ENCODE measurements at places on chromosomes 13 and 19.

- DNase-seq = peak; percentile 58
Observed at GRCh38 chr13:109790942-109791605, 4.7 kb upstream of the IRS2 start.

DNA sequence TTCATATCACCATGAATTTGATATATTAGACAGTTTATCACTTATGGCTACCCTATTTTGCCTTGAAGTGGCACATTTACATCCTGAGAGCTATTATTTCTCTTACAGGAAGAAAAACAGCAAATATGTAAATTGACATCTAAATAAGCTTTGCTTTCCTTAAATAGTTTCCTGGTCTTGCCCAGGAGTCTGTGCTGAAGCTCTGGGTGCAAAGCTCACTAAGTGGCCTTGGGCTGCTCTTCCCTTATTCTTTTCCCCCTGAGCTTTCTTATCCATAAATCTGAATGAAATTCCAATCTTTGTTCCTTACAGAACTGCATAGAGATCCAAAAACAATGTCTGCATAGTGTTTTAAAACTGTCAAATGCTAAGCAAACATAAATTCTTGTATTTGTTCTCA is 56.3 kb downstream of the TNFSF13B start:
- DNase-seq = no peak

GRCh38 chr19:6292006-6292405 is 12.2 kb upstream of the MLLT1 start:
- no peak for DNase-seq

GRCh38 chr13:98500963-98501421 is 75.9 kb downstream of the STK24 start:
- no peak for DNase-seq

- DNase-seq = peak; percentile 5
Observed at GRCh38 chr19:55678121-55678671, 3.2 kb downstream of the EPN1 start.

- peak; percentile 10 for DNase-seq
Observed at GRCh38 chr19:6235031-6235951, 44.5 kb downstream of the MLLT1 start.

DNA sequence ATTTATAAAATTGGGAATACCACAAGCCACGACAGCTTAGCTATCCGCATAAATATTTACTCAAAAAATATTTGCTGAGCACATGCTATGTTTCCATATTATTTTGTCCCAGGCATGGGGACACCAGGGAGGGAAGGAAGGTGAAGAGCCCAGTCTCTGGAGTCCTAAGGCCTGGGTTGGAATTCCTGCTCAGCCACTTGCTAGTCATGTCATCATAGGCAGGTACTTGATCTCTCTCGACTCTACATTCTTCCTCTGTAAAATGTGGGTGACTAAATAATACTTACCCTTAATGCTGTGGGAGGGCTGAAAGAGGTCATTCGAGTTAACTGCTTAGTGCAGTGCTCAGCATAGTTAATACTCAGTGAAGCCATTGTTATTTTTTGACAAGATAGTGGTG is 4.3 kb upstream of the RNASEH2B start:
- DNase-seq = no peak

DNA sequence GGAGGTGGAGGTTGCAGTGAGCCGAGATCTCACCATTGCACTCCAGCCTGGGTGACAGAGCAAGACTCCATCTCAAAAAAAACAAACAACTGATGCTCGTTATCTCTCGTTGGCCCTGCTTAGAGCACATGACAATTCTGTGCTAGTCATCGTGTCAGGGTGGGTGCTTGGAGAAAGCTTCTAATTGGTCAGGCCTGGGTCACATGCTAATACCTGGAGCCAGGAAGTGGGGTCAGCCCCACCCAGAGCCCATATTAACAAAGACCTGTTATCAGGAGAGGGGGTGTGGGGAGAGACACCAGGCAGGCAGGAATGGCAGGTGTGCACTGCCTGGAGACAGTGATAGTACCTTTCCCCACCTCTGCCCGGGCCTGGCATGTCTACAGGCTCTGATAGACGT is 84.9 kb downstream of the DPF1 start:
- no peak for DNase-seq

All from BE2C (cell line).